GM06990 (cell line): ENCODE measurements at places on chromosomes 3 and 15.

- DNase-seq: no peak
Observed at GRCh38 chr3:57783186-57784088, 27.3 kb downstream of the SLMAP start.

- no peak for DNase-seq
Observed at GRCh38 chr3:133472242-133472641, 72.4 kb downstream of the BFSP2 start.

GRCh38 chr3:160027541-160028195, 39.0 kb downstream of the IL12A start:
- DNase-seq: peak; percentile 68

DNA sequence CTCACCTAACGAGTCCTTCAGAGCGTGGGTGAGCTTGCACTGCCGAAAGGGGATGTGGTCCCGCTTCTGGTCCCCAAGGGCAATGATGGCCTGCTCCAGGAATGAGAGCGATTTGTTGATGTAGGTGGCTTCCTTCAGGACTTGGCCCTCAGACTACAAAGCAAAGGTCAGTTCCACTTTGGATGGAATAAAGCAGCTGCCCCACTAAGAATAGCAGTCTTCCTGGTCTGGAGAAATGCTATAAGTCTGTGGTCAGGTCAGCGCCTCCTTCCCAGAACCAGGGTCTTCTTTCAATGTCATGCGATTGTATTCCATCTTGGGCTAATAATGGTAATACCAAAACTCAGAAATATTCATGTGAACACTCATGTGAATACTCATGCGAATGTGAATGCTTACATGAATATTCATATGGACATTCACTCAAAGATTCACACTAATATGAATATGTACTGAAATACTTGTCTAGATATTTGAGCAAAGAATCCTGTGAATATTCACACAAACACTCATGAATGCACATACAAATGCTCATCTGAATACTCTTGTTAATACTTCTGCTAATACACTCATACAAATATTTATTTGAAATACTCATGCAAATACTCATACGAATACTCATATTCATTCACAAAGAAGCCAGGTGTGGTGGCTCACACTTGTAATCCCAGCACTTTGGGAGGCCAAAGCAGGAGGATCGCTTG, 16.7 kb downstream of the KIF9 start:
- no peak for DNase-seq

DNA sequence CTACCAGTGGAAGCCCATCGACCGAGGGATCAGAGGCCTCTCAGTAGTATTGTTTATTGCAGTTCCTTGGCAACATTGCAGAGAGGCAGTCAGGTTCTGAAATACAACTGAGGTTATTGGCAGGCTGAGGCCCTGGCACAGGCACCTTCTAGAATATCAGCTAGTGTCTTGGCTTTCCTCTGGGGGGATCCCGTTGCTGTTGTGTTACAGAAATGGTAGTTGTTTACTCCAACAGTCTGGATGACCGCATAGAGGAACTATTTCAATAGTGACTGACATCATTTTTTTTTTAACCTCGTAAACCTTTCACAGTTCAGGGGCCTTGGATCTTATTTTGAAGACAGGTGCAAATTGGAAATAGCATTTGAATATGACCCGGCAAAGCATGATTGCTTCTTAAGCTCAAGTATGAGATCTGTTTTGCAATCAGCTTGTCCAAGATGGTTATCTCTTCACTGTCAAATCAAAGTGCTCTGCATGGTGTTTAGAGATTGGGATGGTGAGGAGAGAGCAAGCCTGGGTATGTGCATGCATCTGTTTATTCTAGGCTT, 63.9 kb downstream of the PGPEP1L start:
- DNase-seq: no peak

- DNase-seq: no peak
Observed at GRCh38 chr15:45829336-45830153, 194.7 kb downstream of the SQOR start.

GRCh38 chr15:36080759-36081158, 498.7 kb upstream of the CDIN1 start:
- no peak for DNase-seq
